ENCODE measurements at places on chromosomes 6 and 20.

GRCh38 chr6:27100921-27101320 lies 146.6 kb upstream of the PRSS16 start:
- DNase-seq, result no peak

- DNase-seq, result no peak
Measured at GRCh38 chr20:51529081-51529681, 13.3 kb downstream of the NFATC2 start.

DNA sequence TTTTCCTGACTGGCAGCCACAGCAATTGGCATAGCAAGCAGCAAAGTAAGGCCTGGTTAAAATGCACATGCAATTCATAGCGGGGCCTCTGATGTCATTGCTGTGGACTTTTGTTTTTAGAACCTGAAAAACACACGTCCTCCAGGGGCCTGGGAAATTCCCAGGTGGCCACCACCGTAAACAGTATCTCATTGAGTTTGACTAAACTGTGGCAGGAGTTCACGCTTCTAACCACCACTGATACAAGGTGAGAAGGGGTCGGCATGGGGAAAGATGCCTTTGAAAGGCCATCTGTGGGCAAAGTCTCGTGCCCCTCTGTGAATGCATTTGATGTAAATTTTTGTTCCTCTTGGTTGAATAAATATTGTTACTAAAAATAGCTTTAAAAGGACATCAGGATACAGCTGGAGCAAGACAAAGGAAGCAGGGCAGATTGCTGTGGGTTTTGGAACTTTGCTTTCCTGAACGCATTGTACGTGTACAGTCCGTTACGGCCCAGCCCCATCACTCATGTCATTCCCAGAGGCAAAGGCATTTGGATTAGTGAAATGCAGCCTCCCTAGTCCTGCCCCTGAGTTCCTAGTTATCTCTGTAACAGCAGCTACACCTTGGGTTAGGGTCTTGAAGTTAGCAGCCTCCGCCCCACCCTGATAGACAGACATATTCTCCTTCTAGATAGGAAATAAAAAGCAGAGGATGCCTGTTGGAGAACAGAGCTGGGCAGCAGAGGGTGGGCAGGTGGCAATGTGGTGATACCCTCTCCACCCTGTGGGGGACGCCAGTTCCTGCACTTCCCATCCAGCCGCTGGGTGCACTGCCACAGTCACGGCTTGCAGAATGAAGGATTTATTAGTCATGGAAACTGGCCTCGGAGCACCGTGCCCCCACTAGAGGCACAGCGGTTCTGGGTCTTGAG lies 80.3 kb downstream of the ZDHHC14 start:
- no peak for DNase-seq

- no peak for DNase-seq
Measured at GRCh38 chr6:161536224-161536630, 262.4 kb upstream of the AGPAT4 start.

- DNase-seq, result no peak
Measured at GRCh38 chr6:16624636-16625290, 136.5 kb downstream of the ATXN1 start.

- peak; percentile 12 for DNase-seq
Measured at GRCh38 chr6:30411515-30412207, 66.7 kb downstream of the RPP21 start.

DNA sequence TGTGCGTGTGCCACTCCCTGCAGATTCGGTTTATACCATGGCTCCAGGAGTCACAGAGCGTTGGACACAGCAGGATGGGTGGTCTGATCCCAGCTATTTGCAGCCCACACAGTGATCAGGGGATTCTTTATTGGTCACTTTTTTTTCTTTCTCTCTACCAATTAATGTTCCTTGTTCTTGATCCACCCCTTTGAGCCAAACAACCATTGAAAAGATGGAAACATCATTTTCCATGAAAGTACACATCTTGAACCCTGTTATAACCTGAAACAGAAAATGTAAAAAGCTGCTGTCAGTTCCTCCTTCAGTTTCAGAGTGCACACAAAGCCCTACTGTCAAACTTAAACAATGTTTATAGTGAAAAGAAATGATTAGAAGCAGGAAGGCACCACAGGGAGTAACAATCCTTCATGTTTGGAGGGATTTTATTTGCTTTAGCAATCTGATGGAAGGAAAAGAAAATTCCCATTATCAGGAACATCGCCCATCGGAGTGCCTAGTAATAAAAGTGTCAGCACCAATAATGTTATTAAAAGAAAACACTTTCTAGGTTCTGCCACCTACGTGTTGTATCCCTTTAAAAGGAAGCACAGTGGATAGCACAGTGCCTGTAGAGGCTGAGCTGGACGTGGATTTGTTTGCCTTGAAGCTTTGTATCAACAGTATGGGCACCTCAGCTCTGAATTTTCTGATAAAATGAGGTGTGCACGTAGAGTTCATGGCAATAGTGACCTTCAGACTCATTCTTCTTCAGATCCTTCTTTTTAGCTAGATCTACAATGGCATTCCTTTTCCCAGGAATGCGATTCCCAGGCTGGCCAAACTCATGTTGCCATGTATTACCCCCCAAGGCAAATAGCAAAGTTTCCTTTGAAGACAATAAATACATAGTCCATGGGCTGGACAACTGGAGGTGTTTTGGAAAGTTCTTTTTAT lies 16.1 kb upstream of the THBD start:
- DNase-seq, result no peak

DNA sequence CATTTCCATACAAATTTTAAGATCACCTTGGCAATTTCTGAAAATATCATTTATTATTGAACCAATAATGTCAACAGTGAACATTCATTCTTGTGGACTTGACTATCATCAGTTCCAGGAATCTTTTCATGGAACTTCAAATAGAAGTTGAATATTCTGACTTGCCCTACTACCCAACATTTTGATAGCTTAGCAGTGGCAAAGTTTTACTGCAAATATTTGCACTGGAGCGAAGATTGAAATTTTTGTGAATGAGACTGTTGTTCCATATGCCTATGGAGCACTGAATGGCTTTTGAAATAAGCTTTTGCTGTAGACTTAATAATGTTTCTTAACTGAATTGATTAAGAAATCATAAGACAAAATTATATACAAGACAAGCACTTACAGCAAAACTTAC lies 23.6 kb downstream of the BEND6 start:
- DNase-seq, result no peak

GRCh38 chr6:84218091-84218490 lies 9.4 kb downstream of the CEP162 start:
- no peak for DNase-seq

- DNase-seq, result no peak
Measured at GRCh38 chr6:25748049-25748448, 6.5 kb upstream of the SLC17A4 start.

DNA sequence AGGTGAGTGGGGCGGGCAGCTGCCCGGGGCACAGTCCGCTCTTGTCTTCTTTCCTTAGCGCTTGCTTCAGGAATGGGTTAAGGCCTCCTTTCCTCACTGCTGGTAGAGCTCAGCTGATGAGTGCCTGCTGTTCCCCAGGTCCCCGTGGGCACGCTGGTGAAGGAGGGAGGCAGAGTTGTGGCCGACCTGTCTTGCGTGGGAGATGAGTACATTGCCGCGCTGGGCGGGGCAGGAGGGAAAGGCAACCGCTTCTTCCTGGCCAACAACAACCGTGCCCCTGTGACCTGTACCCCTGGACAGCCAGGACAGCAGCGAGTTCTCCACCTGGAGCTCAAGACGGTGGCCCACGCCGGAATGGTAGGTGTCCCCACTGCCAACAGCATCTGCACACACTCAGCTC lies 15.7 kb downstream of the MTG2 start:
- DNase-seq, result no peak

DNA sequence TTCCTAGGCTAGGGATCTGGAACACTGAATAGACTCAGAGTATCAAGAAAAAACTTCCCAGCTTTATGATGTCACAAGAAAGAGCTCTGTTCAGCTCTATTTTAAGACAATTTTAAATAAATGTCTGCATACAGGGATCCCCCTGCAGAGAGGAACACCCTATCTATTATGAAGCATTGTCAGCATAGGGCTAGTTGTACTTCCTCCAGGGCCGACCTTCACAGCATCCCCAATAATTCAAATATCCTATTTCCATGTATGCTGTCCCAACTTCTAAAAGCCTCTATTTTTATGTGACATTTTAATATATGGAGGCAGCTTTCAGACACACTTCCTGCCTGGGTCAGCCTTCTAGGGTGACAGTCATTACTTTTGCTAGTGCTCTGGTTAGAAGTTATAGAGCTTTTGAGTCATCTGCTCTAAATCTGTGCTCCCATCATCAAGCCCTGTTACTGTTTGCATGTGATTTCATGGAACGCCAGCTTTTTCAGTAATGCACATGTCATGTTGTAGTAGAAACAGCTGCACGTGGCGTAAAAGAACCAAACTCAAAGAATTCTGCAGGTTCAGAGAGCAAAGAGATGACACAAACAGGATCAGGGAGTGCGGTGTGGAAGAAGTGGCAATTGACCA lies 189.2 kb downstream of the ADGB start:
- no peak for DNase-seq

- DNase-seq, result peak; percentile 61
Measured at GRCh38 chr20:24614341-24614740, 144.9 kb downstream of the SYNDIG1 start.

DNA sequence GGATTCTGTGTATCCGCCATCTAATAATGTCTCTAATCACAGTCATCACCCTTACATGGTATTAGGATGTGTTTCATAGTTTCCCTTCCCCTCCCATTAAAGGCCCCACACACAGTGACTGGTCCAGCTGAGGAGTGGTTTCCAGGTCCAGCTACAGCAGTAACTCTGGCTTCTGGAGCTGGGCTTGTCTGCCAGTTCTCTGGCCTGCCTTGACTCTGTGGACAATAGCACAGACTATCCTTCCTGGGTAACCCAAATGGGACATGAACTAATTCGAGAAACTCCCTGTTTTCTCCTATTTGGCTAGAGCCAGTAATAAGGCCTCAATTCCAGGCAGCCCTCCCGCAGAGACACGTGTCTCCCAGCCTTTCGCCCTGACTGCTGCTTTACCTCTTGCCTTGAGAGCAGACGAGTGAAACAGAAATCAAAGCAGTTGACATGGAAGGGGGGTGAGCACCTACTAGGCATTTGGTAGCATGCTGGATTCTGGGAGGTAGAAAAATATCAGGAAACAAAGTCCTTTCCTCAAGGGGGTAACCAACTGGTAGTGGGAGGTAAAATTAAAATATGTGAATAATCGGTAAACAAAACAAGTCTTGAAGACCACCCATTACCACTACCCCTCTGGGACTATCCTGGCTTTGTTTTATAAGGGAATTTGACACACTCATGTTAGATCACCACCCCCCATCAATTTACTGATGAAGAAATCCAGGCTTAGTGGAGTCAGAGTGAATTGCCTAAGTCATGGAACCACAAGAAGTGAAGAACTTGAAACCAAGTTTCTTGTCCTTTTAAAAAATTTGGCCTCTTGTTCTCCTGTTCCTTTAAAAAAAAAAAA lies 1.2 kb downstream of the TRAF3IP2 start:
- DNase-seq, result peak; percentile 77

DNA sequence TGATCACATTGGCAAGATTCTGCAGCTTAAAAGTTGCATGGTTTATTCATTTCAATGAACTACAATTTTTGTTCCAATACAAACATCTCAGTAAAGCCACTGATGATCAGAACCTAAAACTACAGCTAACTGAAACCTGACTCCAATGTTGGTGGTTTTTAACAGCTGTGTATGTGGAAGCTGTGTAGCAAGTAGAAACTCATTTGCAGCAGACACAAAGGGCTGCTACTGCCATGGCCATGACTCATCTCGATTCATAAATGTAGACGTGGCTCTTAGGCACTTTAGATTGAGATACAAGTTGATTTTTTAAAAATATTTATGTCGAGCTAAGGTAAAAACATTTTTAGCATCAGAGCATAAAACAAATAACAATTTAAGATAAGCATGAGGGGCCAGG lies 19.5 kb upstream of the MAP3K4 start:
- DNase-seq, result no peak

- no peak for DNase-seq
Measured at GRCh38 chr6:102764317-102764716, 1370.8 kb downstream of the GRIK2 start.

GRCh38 chr6:72642435-72642834 lies 20.6 kb downstream of the KCNQ5 start:
- no peak for DNase-seq

DNA sequence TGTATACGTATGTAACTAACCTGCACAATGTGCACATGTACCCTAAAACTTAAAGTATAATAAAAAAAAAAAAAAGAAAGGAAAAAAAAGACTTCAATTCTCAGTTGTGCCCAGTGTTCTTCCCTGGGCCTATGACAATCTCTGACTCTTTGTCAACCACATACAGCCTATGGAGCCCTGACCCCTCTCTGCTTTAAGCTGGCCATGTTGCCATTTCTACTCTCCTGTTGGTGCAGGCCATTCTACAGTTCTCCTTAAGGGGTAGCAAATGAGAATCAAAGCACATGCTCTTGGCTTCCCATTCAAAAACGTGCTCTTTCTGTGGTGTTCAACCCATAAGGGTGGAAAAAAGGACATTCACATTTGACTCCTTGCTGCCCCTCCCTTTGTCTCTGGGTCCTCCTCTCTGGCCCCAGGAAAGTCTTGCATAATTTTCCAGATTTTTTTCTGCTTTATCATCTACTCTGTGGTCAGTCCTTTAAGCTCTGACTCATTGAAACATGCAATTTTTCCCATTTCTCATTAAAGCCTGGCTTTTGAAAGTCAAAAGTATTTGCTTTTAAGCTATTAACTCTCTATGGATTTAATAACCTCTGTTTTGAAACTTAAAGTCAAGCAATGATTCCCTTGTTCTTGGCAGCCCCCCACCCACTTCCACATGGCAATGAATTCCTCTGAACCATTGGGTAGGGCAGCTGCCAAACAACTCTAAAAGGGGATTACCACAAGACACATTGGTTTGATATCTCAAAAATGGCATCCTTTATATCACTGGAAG lies 208.6 kb upstream of the MCHR2 start:
- no peak for DNase-seq

DNA sequence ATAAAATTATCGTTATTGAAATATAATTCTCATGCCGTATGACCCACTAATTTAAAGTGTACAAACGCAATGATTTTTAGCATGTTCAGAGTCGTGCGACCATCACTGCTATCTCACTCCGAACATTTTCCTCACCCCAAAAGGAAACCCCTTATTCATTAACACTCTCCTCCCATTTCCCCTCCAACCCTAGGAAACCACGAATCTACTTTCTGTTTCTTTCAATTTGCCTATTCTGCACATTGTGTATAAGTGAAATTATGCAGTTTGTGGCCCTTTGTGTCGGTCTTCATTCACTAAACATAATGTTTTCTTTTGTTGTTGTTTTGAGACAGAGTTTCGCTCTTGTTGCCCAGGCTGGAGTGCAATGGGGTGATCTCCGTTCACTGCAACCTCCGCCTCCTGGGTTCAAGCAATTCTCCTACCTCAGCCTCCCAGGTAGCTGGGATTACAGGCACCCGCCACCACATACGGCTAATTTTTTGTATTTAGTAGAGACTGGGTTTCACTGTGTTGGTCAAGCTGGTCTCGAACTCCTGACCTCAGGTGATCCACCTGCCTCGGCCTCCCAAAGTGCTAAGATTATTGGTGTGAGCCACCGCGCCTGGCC lies 99.7 kb upstream of the ZNF217 start:
- no peak for DNase-seq

DNA sequence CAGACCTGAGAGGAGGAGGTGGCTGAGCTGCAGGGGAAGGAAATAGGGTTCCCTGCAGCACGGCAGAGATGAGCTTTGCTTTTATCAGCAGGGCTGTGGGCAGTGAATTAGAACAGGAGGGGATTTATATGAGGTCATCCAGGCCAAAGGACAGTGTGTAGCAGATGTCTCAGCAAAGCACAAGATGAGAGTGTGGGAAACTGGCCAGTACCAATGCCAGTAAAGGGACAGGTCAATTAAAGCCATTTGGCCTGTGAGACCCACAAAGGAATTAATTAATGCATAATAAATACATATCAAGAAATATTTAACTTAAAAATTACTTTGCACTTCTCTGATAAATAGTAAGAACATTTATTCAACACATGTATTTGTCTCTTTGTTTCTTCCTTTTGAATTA lies at the start of gene DEFB119:
Gene DEFB119, minus strand, starts transcription at position 101 of the 400 bp plus-strand sequence. CDS start 107 bp downstream, outside the sequence.
- DNase-seq, result no peak
